ENCODE measurements at places on chromosomes 13 and 19.

DNA sequence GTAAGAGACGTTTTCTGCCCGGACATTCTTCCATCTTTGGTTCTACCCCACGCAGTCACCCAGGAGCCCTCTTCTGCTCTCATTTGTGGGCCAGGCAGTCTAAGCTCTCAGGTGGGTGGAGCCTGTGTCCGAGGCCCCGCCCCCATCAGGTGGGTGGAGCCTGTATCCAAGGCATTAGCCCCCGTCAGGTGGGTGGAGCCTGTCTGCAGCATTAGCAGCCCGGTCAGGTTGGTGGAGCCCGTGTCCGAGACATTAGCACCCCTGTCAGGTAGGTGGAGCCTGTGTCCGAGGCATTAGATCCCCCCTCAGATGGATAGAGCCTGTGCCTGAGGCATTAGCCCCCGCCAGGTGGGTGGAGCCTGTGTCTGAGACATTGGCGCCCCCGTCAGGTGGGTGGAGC is 45.5 kb upstream of the C13orf46 start:
- DNase-seq, result peak; percentile 25

GRCh38 chr19:47065242-47065641 is 16.8 kb upstream of the TMEM160 start:
- no peak for DNase-seq

DNA sequence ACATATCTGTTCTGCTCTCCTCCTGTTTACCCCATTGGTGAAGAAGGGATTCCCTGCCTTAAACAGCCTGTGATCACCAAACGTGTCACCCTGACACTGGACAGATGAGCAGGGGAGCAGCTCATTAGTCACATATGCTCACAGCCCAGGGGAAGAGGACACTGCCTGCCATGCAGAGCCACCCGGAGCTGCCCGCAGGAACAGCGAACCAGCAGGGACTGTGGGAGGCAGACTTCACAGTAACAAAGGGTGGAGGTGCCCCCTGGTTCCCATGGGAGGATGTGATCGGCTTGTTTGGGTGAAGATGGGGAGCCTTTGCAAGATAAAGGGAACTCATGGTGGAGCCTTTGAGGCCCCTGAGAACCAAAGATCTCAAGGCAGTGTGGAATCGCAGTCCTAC is 88.6 kb upstream of the FARP1 start:
- DNase-seq, result no peak

GRCh38 chr13:60210510-60211330 is 47.0 kb upstream of the DIAPH3 start:
- DNase-seq, result no peak

DNA sequence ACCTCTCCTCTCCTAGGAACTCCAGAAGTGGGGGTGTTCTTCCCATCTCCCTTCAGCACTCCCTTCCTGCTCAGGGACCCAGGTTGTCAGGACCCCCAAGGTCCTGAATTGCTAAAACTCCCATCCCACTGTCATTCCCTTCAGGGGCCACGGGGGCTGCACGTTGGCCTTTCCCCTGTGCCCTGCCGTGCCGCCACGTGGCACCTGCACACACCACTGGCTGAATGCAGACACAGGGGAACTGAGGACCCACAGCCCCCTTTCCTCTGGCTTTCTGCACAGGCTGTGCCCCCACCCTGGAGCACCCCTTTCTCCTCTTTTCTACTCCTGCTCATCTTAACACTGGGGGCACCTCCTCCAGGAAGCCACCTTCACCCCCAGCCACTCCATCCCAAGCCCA is 9.0 kb downstream of the SHANK1 start:
- DNase-seq, result no peak

DNA sequence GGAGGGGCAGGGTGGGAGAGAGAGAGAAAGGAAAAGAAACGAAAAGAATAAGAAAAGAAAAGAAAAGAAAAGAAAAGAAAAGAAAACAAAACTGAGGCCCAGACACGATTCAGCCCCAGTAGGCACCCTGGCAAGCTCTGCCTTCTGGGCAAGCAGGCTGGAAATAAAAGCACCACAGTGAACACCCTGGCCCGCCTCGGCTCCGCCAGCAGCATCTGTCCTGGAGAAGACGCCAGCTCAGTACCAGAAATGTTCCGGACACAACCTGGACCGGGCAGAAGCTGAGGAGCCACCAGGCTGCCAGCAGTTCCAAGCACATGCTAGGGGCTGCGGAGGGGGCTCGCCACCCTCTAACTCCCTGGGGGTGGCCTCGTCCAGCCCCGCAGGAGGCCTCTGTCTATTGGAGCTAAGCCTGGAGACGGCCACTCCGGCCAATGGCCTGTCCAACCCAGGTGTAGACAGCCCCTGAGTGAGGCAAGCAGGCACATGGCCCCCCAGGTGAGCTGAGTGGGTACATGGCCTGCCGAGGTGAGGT is 11.4 kb upstream of the CPAMD8 start:
- DNase-seq, result no peak

- DNase-seq, result no peak
Measured at GRCh38 chr13:55394470-55394869, 1746.2 kb upstream of the PRR20A start.

GRCh38 chr19:2099937-2100718 is 3.4 kb downstream of the IZUMO4 start:
- no peak for DNase-seq
